Upper lobe of right lung (tissue), 1 donor: ENCODE measurements at places on chromosomes 1 and 21. TPM values are rescaled to one million over a fixed set of nuclear protein-coding genes. Genes with fewer than 3 reads are reported as not detected.

DNA sequence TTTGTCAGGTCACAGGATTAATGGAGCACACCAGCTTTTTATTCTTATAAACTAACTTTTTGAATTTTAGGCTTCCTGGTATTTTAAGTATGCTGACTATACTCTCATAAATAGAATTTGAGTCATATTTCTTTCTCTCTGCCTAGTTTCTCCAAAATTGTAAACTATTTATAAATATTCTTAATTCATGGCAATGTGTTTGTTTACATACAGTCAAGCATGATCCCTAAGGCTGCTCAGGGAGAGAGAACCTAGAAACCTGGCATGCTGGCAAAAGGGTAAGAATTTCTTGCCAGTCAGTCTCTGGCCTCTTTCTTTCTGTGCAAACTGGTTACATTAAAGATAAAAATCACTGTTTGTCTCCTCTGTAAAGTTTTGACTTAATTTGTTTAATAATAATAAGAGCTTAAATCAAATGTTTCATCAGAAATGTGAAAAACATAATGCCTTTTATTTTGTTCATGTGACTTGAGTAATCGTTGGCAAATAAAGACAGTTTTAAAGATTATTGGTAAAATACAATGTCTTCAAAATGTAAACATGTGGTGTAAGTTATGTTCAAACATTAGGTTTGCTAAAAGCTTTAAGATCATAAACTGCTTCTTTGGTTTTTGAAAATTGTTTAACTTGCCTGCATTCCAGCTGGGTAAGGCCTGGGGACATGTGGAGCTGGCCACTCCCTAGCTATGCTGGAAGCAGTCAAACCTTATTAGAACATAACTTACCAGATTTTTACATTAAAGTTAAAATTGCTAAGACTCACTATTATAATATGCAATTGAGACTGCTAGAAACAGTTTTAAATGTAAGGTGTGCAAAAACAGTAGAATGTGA lies 1401.7 kb downstream of the NCAM2 start:
- DNase-seq: no peak

- no peak for DNase-seq
Measured at GRCh38 chr1:6775261-6776043, 9.8 kb upstream of the CAMTA1 start.

Gene GRHL3
- total RNA-seq: 0.55 TPM

- no peak for DNase-seq
Measured at GRCh38 chr1:1306070-1306660, 1.6 kb downstream of the ACAP3 start.

Gene BGLAP
- total RNA-seq: 2.4 TPM

Gene S100A4
- 377 TPM for total RNA-seq

Gene GPR25
- 0.32 TPM for total RNA-seq

Gene RHBDL2
- 1.1 TPM for total RNA-seq

DNA sequence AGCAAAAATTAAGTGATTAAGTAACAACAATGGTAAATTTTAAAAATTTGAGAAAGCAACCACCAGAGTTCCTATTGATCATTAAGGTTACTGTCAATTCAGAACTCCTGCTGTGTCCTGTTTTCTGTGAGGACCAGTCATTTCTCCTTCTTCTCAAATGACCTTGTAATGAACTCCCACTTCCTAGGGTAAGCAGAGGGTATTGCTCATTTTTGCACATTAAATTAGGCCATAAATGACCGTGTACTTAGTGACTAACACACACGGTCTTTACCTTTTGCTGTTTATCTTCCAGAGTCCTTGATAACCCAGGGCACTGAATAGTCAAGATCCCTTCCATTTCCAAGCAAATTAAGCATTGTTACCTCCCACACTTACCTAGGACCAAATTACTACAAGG lies 227.5 kb upstream of the LYPLAL1 start:
- no peak for DNase-seq

DNA sequence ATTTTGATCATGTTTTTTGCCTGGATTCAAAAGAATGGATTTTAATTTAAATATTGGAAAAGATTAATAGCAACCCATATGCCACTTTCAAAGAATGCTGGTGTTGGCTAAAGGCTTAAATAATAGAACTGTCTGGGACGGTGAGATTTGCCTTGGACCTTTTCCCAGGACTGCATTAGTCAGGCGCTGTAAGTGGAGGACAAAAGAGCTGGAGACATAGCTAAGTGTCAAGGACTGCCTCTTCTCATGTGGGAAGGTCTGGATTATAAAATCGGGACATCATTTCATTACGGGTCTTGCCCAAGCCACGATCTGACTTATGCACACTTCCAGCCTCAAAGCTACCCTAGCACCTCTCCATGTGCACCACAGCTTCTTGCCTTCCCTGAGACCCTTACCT lies 458.5 kb upstream of the DEPDC1 start:
- no peak for DNase-seq

- DNase-seq: no peak
Measured at GRCh38 chr1:91553177-91553591, 52.5 kb downstream of the CDC7 start.

GRCh38 chr1:119435052-119435451 lies 20.1 kb downstream of the HSD3B2 start:
- no peak for DNase-seq

- DNase-seq: no peak
Measured at GRCh38 chr1:206854401-206855129, 10.9 kb upstream of the IL20 start.

Gene OR6N2
- total RNA-seq: 0.72 TPM

Gene KRTAP21-3
- total RNA-seq: not detected

DNA sequence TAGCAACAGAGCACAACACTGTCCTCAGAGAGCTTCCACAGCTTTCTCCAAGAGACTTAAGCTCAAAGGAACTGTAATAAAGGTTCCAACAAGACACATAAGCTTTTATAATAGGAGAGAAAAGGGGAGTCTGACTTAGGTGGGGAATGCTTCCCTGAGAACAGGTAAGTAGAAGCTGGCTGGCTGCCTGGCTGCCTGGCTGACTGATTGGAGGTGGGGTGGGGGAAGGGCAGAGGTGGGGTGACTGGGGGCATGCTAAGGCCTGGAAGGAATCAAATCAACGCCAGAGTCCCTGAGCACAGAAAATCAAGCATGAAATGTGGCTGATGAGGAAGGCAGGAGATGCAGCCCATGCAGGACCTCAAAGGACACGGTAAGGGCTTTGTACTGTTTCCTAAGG lies 45.8 kb downstream of the DMAP1 start:
- no peak for DNase-seq

Gene ICOSLG
- 11.3 TPM for total RNA-seq

Gene MFSD2A
- total RNA-seq: 225 TPM

GRCh38 chr1:2921970-2922686 lies 99.1 kb upstream of the ACTRT2 start:
- no peak for DNase-seq

DNA sequence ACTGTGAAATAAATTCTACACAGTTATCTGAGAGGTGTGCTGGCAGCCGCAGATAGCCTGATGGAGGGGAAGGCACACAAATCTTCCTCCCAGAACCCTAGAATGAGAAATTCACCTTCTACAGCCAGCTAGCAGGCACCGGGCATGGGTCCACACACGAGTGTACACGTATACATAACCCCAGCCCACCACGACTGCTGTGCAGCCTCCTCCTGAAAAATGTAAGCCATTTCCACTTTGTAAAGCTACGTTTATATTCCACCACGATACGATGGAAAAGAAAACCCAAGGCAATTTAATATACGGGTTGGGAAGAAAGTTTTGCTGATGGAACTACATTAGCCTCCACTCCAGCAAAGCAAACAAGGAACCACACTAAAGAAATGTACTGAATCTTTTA lies 1.8 kb downstream of the BTG3 start:
- no peak for DNase-seq

- no peak for DNase-seq
Measured at GRCh38 chr1:26537951-26538352, 8.4 kb downstream of the RPS6KA1 start.

Gene GBP5
- total RNA-seq: 5.4 TPM

DNA sequence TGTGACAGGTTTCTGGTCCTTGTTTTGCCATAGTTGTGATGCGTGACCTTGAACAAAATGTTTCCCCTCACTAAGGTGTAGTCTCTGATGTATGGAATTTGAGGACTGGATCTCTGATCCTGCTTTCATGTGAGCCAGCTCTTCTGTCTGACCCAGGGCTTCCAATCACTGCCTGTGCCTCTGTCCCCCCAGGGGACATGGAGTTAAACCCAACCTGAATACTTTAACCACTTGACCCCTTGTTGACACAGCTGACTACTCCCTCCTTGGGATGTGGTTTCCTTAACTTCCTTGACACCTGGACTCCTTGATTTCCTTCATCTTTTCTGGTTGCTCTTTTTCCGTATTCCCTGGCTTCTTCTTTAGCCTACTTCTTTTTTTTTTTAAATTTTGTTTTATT lies 36.0 kb upstream of the SSBP3 start:
- peak; percentile 1 for DNase-seq

DNA sequence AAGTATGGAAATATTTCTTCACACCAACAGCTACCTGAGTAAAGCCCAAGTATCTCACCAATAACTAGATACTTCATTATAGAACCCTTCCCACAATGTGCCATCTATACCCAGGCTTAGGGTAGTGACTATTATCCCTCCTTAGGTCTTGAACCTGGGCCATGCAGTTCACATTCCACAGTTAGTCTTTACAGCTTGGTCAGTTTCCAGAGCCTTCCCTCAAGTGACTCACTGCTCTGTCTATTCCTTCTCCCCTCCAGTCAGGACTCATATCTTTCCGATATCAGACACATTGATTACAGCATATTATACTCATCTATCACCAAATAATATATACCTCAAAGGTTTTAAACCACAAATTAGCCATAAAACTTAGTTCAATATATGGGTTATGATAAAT lies 23.6 kb downstream of the VAMP4 start:
- DNase-seq: no peak

- DNase-seq: peak; percentile 38
Measured at GRCh38 chr1:154819628-154820590, 50.2 kb downstream of the KCNN3 start.

DNA sequence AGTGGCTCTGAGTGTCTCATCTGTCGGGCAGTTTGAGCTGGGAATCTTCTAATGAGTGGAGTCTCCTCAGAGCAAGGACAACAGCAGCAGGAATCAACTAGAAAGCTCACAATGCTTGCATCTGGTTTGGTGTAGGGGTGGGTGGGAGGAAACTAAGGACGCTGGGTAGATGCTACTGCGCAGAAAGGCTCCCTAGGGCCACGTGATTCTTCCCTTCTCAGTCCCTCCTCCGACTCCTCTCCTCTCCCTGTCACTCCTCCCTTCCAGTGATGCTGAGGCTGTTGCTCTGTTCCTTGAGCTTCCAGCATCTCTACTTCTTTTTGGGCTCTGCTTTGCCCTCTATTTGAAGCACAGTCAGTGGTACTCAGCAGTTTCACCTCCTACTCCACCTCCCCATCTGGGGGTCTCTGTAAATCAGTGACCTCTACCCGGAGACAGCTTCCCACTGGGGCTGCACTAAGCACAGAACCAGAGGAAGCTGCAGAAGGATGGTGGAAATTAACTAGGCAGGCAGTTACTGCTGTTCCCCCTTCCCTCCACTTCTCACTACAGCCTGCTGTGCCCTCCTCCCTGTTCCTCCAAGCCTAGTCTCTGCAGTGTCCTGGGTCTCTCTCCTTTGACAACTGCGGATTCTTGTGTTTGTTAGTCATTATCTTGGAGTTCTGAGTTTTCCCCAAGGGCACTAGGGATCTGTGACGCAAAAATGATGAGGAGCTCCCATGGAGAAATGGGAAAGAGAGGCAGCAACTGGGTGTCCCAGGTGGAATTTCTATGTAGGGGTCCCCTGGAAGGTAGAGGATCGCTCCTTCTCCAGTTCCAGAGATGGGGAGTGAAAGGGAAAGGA lies 5.8 kb downstream of the LINGO4 start:
- no peak for DNase-seq

GRCh38 chr1:112054510-112054909 lies 65.0 kb upstream of the KCND3 start:
- DNase-seq: no peak

- no peak for DNase-seq
Measured at GRCh38 chr1:3217181-3217641, 148.2 kb downstream of the PRDM16 start.

GRCh38 chr1:66438501-66438900 lies 95.5 kb upstream of the SGIP1 start:
- no peak for DNase-seq

DNA sequence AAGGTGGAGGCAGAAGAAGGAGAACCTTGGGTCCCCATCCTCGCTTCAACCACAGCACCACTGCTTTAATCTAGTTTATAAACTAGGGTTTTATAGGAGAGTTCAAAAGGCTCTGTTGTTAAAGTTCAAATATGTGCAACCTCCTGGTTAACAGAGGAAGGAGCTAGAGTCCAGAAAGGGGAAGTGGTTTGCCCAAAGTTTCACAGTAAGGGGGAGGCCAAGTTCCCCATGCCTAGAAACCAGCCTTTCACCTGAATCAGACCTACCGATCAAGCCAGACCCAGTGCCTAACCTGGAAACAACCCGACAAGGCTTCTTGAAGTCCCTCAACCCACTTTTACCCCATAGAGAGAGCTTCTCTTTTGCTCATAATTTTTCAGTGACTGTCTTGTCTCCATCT lies 106.5 kb downstream of the PLPP3 start:
- DNase-seq: no peak

Gene CRYZL1
- 38.0 TPM for total RNA-seq

Gene NECTIN4
- 5.4 TPM for total RNA-seq

- no peak for DNase-seq
Measured at GRCh38 chr21:42320791-42321190, 5.6 kb upstream of the TFF3 start.

Gene NHLH1
- not detected for total RNA-seq

DNA sequence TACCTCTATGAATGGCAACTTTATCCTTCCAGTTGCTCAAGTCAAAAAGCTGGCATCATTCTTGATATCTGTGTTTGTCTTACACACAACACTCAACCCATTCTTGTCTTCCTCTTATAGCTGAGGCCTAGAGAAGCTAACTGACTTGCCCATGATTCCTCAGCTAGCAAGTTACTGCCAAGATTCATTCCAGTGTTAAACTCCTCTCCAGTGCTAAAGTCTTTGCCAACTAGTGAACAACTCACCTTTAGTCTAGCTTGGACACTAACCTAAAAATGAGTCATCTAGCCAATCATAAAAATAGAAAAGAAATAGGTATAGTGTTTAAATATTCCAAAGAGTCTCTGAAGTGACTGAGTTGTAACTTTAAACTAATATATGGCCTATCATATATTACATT lies 45.6 kb upstream of the RGS2 start:
- no peak for DNase-seq

Gene ACTA1
- total RNA-seq: not detected

DNA sequence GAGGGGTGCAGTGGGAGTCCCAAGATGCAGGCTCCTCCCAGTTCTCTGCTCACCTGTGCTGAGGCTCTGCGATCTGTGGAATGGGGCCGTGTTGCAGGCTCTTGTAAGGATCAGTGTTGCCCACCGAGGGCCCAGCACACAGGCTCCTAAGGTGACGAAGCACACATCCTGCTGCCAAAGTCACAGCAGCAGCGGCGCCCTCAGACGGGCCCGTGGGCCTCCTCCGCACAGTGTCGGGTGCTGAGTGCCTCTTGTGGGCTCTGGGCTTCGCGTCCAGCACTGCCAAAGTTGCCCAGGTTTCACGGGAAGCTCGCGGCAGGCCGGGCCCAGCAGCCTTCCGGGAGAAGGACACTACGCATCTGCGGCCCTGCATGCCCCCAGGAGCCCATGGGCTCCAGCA lies 72.1 kb upstream of the ABCG1 start:
- peak; percentile 63 for DNase-seq

Gene ASAP3
- total RNA-seq: 35.9 TPM

GRCh38 chr1:11923827-11924113 lies 2.5 kb downstream of the KIAA2013 start:
- no peak for DNase-seq

Gene SLAMF6
- 4.4 TPM for total RNA-seq
